ENCODE measurements at places on chromosomes 12 and 14.

GRCh38 chr14:89504602-89505313, 87.7 kb upstream of the FOXN3 start:
- DNase-seq = peak; percentile 69

DNA sequence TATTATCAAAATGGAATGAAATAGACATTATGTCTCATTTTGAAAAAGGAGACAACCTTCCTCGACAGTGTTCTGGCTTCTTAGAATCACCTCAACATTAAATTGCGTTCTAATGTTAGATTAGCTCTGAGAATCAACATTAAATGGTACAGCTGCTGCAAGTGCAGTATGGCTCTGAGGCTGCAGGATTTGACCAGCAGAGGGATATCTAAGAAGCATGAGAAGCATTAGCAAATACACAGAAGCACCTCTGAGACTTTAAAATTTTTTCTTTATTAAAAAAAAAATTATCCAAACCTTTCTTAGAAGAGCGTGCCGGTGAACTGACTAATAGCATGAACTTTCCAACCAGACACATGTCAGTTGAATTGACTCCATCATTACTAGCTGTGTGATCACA, 253.4 kb upstream of the LRIG3 start:
- DNase-seq = no peak

- no peak for DNase-seq
Observed at GRCh38 chr14:24958271-24958670, 91.7 kb downstream of the STXBP6 start.

GRCh38 chr14:49982082-49982481, 89.2 kb downstream of the ARF6 start:
- no peak for DNase-seq

DNA sequence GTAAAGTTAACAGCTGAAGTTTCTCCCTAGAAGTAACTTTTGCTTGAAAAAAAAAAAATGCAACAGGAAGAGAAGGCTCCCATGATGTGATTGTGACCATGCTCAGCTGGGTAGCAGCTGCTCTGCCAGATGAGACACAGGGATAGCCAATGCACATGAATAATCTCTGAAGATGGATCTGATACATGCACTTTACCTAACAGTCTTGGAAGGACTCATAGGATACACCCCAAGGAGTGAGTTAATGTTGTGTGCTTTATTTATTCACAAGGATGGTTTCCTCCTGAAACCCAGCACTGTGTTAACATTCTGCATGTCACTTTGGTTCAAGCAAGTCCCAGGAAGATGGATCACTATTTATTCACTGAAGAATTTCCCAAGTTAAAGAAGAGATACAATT, 46.5 kb downstream of the NDUFA12 start:
- no peak for DNase-seq

DNA sequence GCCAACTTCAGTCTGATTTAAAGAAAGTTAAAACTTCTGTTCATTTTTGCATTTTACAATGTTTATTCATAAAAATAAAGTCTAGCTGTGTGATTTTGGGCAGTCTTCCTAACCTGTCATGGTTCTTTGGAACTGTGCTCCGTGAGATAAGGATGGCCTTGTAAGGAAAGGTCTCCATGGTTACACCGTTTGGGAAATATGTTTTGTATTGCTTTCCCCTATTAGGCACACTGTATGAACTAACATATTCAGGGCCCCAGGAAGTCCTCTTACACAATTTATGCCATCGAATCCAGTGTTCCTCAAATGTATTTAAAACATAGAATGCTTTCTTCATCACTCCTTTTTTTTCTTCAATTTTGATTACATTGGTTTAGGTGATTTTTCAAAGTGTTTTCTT, 54.5 kb downstream of the APAF1 start:
- DNase-seq = no peak

All from GM12865 (cell line).